Hematopoietic multipotent progenitor cell treated with erythropoietin and hydrocortisone succinate and interleukin-3 and kit ligand, for 6 days (in vitro differentiated cells): ENCODE measurements at places on chromosomes 3 and 15.

DNA sequence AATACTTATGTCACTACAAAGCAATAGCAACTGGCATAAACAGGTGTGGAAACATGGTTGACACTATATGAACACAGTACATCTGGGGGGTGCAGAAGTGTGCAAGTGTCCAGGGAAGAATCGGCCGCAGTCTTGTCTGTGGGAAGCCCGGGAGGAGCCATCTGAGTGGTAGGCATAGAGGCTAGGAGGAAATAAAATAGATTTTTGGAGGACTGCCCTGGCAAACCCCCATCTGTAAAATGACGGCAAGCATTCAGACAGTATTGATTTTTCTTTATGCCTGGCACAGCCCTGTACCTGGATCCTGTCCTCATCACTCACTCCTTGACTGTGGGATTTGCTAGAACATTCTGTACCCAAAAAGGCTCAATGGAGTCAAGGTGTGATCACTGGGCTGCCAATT is 31.3 kb downstream of the THSD4 start:
- no peak for DNase-seq

GRCh38 chr3:15536856-15537255 is 15.3 kb upstream of the COLQ start:
- peak; percentile 14 for DNase-seq

GRCh38 chr15:31461375-31461774 is 134.7 kb downstream of the KLF13 start:
- DNase-seq: no peak

DNA sequence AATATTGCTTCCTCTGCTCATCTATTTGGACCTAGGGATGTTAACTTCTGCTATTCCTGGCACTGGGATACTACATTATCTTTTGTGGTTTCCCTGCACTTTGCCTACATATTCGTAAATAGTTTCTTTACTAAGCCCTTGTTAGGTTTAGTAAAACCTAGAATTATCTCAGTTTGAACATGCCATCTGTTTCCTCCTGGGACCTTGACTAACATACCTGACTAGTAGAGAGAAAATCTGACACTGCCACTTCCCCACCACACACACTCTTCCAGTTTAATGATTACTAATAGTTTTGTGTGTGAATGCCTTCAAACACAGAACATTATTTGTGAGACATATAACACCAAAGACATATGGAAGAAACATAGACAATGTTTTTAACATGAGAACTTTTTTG is 28.2 kb upstream of the SOX2 start:
- DNase-seq: no peak

GRCh38 chr3:195259475-195260279 is 11.3 kb downstream of the XXYLT1 start:
- peak; percentile 95 for DNase-seq

GRCh38 chr15:68175526-68175925 is 29.6 kb downstream of the CALML4 start:
- DNase-seq: no peak

GRCh38 chr3:33664195-33664594 is 53.9 kb downstream of the CLASP2 start:
- peak; percentile 12 for DNase-seq

- DNase-seq: no peak
These were observed 80.8 kb upstream of the SCN5A start for GRCh38 chr3:38730281-38730680.

GRCh38 chr3:186825294-186825821 is 17.2 kb upstream of the ADIPOQ start:
- peak; percentile 86 for DNase-seq

- DNase-seq: peak; percentile 44
These were observed 34.9 kb upstream of the MEIS2 start for GRCh38 chr15:37135225-37135624.

GRCh38 chr15:63480441-63480821 is 24.0 kb upstream of the USP3 start:
- no peak for DNase-seq

- DNase-seq: no peak
These were observed 23.8 kb downstream of the RLBP1 start for GRCh38 chr15:89197503-89197971.

GRCh38 chr3:79960594-79960993 is 192.8 kb upstream of the ROBO1 start:
- DNase-seq: no peak

DNA sequence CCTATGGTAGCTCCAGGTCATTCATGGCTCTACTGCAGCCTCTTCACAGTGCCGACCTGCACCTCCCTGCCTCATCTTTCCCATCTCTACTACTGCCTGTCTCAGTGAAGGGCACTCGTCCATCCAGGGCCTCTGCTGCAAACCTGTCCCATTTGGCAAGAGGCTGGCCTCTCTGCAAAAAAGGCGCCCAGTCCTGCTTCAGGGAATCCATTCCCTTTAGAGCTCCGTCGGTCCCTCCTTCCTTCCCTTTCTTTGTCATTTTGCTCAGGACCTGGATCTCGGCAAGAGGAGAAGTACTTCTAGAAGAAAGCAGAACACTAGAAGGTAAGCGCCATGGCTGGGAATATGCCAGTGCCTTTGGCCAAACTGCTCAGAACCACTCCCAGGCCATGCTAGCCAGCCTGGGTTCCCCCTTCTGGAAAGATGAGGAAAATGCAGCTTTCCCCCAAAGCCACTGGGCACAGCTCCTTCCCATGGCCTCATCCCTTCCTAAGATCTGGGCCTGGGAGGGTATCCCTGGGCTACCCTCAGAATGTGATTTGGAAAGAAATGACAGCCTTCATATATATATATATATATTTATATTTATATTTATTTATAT is 6.4 kb upstream of the ISL2 start:
- peak; percentile 73 for DNase-seq

- DNase-seq: peak; percentile 68
These were observed 72.2 kb downstream of the TOP2B start for GRCh38 chr3:25592510-25592968.

DNA sequence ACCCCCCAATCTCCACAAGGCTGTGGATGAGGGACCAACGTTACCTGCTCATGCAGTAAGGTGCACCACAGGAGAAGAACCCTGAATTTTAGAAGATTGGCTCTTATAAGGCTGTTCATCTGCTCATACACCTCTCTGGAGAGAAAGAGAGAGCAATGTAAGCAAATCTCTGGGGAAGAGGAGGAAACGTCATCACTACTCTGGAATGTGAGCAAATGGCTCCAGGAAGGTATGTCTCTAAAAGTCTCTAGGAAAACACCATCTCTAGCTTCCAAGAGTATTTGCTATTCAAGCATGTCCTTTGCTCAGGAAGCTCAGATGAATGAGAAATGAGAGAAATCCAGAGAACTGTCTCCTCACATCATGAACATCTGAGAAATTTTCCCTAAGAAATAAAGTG is 235.4 kb downstream of the TBL1XR1 start:
- DNase-seq: no peak

DNA sequence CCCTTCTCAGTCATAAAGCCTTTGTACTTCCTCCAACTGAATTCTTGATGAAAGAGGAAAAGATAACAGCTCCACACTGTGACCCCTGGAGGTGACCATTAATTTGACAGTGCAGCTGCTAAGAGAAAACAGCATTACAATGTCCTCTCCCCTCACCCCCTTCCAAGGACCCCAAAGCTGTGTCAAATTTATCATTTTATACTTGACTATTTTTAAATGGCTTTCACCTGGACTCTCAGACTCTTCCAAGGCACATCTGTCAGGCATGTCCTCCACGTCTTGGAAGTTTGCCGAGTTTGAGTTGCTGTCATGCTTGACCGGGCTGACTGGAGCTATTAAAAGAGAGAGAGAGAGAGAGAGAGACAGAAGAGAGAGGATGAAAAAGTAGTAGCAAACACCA is 236.5 kb downstream of the WDR72 start:
- DNase-seq: no peak

DNA sequence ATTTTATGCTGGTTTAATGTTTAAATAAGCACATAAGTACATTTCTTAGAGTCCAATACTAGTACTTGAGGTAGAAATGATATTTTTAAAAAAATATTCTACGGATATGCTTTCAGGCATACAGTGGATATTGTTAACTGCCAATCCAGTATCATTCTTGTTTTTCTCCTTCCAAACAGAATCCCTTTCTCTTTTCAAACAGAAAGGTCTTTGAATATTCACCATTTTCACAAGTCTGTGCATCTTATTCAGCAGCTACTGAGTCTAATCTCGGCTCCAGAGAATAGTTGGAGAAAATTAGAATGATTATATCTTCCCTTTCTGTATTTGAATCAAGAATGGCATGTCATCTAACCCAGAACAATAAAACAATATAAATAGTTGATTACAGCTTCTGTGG is 174.5 kb downstream of the GOLGA6L6 start:
- no peak for DNase-seq

DNA sequence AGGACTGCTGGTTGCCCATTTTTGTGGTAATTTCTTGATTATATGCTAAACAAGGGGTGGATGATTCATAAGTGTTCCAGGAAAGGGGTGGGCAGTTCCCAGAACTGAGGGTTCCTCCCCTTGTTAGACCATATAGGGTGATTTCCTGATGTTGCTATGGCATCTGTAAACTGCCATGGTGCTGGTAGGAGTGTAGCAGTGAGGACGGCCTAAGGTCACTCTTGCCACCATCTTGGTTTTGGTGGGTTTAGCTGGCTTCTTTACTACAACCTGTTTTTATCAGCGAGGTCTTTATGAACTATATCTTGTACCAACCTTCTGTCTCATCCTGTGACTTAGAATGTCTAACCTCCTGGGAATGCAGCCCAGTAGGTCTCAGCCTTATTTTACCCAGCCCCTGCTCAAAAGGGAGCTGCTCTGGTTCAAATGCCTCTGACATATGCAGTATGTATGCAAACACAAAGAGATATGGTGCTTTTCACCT is 46.2 kb downstream of the C3orf38 start:
- peak; percentile 32 for DNase-seq

DNA sequence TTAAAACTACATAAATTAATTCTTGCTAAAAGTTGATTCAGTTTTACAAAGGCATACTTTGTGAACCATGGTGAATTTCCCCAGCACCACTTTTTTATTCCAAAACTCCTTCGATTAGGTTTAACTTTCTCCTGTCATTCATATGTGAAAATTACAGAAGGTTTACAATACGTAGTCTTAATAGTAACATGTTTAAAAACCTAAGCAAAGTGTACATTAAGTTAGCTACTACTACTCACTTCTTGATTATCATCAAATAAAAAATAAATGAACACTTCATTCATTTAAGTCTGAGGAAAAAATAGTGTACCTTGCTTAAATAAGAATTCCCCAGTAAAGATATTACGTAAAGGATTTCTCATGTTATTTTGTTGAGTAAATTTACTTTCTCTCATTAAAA is 38.6 kb downstream of the DCUN1D1 start:
- no peak for DNase-seq

DNA sequence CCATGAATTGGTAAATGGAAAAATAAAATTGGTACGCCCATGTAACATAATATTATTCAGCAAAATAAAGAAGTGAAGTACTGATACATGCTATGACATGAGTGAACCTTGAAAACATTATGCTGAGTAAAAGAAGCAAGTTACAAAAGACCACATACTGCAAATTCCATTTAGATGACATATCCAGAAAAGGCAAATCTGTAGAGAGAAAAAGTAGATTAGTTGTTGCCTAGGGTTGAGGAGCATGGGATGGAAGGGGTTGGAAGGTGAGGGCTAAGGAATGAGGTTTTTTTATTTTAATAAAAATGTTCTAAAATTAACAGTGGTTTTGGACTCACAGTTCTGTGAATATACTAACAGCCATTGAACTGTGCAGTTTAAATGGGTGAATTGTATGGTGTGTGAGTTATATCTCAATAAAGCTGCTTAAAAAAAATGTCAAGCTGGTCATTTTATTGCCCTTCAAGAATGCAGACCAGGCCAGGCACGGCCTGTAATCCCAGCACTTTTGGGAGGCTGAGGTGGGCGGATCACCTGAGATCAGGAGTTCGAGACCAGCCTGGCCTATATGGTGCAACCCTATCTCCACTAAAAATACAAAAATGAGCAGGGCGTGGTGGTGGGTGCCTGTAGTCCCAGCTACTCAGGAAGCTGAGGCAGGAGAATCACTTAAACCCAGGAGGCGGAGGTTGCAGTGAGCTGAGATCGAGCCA is 8.1 kb upstream of the DLG1 start:
- no peak for DNase-seq

DNA sequence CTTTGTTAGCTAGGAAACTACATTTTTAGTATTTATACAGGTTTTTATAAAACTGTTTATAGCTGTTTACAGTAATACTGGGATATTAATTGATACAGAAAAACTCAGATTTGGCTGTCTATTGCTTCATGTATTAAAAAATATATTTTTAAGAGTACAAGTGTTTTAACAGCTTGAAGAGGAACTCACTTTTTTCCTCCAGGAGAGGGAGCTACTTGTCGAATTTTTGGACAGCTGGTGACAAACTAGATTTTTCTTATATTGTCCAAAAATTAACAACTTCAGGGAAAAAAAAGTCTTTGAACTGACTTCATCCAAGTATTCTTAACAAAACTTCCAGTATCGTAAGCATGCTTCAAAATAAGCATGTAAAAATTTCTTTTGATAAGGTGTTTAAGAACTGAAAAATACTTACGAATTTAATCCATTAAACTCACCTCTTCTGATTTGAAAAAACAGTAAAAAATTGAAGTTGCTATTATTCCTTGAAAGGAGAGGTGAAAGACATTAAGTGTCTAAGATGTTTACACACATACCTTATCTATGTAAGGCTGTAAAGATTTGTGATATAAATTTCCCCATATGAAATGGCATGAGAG is 4.0 kb downstream of the DIPK2A start:
- DNase-seq: peak; percentile 75

DNA sequence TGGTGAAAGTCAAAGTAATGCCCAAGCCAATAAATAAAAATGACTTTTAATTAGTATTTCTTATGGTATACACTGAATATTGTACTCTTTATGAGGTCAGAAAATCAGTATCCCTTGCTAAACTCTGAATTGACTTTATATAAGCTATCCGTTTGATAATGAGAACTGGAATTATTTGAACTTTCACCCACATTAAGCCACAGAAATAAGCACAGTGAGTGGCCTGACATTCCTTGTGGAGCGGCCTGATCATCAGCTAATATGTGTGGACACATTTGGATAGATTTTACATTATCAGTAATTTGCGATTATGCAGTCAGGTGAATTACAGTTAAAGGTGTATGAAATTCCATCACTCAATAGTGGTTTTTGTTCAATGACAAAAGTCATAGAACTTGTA is 136.0 kb upstream of the CBLB start:
- DNase-seq: no peak

DNA sequence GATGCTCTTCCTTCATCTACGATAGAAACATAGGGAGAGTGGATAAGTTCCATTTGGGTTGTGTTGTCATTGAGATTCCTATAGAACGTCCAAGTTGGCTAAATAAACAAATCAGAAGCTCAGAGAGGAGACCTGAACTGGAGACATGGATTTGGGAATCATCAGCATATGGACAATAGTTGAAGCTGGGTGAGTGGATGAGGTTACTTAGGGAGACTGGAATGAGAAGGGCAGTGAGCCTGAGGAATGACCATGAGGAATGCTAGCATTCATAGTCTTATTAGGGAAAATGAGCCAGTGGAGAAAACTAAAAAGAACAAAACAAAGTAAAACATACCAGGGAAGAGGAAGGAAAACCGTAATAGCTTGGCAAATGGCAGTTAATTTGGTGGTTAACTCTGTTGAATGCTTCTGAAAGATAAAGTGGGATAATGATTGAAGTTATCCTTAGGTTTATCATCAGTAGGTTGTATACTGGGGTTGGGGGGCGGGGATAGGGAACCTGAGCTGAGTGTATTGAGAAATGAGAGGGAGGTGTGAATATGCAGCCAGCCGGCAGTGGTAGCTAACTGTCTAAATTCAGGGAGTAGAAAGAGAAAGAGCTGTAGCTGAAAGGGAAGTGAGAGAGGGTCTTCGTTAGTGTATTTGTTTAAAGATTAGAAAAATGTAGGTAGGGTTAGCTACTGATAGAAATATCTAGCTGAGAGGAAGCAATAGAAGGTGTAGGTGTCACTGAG is 74.6 kb downstream of the ARHGEF26 start:
- peak; percentile 24 for DNase-seq

GRCh38 chr15:47819158-47819557 is 101.9 kb downstream of the SEMA6D start:
- no peak for DNase-seq
